ENCODE measurements at places on chromosomes 16 and 17.

DNA sequence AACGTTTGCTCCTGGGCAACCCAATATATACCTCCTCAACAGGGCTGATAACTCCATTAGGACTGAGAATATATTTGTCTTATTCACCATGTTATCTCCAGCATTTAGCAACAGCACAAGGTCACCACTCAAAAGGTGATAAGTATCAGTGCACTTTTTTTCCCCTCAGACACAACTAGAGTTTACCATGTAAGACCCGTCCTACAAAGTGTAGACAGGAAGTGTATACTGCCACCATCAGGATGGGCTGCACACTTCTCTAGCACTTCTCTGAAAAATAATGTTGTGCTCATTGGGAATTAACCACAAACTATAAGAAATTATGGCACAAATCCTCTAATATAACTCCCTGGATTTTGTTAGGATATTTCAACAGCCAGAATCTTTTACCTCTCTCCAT, 5.7 kb upstream of the VAT1L start:
- no peak for DNase-seq

DNA sequence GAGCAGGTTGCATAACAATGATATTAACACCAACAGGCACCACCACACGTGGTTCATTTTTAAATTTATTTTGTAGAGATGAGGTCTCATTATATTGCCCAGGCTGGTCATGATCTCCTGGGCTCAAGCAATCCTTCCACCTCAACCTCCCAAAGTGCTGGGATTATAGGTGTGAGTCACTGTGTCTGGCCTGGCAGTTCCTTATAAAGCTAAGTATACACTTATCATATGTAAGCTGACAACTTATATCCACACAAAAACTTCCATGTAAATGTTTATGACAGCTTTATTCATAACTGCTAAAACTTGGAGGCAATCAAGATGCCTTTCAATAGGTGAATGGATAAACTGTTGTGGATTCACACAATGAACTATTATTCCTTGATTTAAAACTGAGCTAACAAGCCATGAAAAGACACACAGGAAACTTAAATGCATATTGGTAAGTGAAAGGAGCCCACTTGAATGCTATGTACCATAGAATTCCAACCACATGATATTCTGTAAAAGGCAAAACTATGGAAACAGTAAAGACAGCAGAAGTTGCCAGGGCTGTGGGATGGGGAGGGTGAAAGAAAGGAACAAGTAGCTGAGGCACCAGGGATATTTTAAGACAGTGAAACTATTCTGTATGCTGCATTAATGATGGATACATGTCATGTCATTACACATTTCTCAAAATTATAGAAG, 156.5 kb upstream of the KCNJ18 start:
- DNase-seq, result no peak

DNA sequence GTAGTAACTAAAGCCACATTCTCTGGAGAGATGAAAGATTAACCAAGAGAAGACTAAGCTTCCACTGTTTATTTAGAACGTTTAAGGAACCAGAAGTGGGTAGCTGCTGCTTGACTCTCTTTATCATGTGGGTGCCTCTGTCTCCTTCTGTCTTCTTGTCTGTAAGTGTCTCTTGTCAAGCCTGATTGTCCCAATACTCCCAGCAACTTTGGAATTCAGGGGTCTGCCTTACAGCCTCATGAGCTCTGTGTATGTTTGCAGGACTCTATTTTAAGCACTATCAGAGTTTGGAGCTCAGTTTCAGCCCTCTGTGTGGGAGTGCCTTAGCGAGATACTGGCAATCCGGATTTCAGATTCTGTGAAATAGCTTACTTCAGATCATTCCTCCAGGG, 29.3 kb upstream of the SPACA3 start:
- no peak for DNase-seq

- peak; percentile 48 for DNase-seq
These were observed 2.5 kb upstream of the ZNF423 start for GRCh38 chr16:49858200-49859124.

GRCh38 chr17:59892251-59892923, 356 bp downstream of the TUBD1 start:
- no peak for DNase-seq

DNA sequence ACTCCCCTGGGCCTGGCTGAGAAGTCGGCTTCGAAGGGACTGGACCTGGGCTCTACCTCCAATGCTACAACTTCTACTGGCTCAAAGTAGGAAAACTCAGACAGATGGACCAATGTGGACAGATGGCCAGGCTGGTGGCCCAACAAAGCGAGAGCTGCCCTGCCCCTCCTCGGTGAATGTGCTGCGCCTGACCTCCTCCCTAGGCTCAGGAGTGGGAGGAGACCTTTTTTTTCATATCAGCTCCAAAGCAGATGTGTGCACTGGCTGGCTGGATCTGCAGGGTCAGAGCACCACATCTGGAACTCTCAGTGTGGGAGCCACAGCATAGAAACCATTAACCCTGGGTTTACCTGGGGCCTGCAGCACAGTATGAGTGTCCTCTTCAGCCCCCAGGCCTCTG, 20.8 kb downstream of the ATP6V0D1 start:
- DNase-seq, result peak; percentile 37

DNA sequence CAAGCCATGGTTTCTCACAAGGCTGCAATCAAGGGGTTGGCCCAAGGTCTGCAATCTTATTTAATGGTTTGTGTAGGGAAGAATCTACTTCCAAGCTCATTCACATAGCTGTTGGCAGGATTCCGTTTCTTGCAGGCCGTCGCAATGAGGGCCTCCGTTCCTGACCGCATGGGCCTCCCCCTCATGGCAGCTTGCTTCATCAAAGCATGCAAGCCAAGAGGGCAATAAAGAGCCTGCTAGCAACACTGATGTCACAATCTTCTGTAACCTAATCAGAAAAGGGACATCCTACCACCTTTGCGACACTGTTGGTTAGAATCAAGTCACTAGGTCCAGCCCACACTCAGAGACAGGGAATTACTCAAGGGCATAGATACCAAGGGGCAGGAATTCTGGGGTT, 95.5 kb downstream of the CCT6B start:
- DNase-seq, result no peak

- DNase-seq, result no peak
These were observed 11.6 kb downstream of the CDK5R1 start for GRCh38 chr17:32498391-32498790.

- no peak for DNase-seq
These were observed 7.3 kb downstream of the CDH11 start for GRCh38 chr16:65114527-65114926.

GRCh38 chr17:60142872-60143499, 6.8 kb upstream of the CA4 start:
- peak; percentile 74 for DNase-seq

DNA sequence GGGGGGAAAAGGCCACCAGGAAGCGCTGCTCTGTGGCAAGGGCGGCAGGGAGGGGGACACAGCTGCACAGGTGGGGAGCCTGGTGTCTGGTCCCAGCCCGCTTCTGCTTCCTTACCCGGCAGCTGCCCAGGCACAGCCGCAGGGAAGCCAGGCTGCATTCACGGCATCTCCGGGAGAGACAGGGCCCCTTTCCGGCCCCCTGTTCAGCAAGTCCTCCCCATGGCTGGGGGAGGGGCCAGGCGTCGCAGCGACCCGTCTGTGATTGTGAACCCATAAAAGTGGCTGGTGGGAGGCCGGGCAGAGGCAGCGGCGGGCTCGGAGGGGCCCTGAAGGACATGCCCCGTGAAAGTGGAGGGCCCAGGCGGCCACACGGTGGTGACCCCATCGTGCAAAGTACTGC, 28.7 kb downstream of the SOX8 start:
- DNase-seq, result no peak

DNA sequence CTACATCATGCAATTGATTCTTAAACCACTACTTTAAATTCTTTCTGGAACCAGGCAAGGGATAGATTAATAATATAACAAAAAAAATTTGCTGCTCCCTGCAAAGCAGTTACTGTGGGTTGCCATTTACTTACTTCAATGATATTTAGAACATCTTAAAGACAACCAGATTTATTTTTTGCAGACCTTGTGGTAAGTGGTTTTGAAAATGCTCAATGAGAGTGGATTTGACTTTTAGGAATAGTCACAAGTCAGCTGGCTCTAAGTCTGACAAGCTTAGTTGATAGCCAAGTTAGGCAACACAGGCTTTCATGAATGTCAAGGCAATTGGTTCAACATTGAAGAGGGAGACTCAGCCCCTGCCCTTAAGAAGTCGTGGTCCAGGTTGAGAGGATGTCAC, 11.8 kb downstream of the MARCHF10 start:
- no peak for DNase-seq

DNA sequence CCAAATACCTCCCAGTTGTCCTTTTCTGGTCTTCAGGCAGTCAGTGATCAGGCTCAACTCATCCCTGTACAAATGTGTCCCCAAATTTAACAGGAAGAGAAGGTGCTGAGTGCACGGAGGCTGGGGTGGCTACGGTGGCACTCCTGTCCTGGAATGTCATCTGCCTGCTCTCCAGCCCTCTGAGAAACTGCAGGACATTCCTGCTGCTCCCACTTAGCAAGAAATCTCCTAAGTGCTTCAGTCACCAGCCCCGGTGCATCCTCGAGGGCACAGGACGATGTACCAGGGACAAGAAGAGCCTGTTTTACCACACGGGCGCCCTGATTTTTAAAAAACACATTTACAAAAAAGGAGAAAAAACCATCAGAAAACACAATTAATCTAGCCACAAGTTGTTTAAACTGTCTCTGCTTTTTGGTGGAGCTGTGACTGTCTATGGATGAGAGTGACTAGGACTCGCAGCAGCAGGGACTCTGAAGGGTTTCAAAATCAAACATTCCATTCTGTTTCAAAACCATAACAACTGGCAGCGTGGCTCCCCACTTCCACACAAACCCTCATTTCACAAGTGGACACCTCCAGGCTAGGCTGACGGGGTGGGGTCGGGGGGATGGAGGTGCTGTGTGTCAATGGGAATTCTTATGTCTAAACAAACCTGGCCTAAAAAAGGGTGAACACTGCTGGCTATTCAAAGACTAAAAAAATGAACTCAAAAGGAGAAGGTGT, 65.3 kb upstream of the CNEP1R1 start:
- DNase-seq, result no peak

GRCh38 chr17:82153745-82154375, 55.8 kb upstream of the FASN start:
- DNase-seq, result peak; percentile 69

DNA sequence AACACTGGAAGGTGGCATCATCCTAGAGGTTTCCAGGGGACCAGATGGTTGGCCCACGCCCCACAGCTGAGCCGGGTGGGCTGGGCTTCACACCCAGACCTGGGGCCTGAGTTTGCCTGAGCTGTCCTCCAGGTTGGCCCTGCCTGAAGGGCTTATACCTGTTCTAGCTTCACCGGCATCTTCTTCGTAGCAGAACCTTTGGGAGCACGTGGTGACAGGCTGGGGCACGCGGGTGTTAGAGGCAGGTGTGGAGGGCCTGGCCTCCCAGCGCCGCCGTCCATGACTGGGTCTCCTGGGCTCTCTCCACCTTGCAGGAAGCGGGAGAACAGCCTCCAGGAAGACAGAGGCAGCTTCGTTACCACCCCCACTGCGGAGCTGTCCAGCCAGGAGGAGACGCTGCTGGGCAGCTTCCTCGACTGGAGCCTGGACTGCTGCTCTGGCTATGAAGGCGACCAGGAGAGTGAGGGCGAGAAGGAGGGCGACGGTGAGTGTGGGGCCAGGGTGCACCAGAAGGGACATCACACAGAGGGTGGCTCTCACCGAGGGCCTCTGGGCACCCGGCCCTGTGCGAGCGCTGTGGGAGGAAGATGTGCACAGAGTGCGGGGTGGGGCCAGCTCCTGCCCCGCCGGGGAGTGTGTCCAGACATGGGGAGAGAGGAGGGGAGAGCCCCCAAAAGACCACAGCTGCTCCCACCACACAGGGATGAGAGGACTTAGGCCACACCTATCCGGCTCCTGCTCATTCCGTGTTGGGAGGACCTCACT, 4.6 kb upstream of the TEDC2 start:
- DNase-seq, result no peak

GRCh38 chr16:60110531-60110930, 1376.4 kb upstream of the GOT2 start:
- DNase-seq, result no peak

DNA sequence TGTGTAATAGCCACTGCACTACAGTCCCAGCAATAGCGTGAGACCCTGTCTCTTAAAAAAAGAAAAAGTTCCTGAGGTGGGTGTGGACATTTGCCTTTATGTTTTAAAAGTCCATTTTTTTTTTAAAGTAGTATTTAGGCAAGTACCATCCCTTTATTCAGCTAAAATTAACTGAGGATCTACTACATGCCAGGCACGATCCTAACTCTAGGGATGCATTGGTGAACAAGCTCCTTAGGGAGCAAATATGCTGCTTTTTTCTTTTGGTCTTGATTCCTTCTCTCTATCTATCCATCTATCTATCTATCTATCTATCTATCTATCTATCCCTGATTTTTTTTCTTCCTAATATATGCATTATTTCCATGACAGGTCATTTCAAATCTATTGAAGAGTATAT, 44.7 kb downstream of the CMTM3 start:
- no peak for DNase-seq

- no peak for DNase-seq
These were observed 31.3 kb downstream of the CCDC42 start for GRCh38 chr17:8713315-8713714.

GRCh38 chr17:52895272-52895671, 736.8 kb upstream of the CA10 start:
- no peak for DNase-seq

DNA sequence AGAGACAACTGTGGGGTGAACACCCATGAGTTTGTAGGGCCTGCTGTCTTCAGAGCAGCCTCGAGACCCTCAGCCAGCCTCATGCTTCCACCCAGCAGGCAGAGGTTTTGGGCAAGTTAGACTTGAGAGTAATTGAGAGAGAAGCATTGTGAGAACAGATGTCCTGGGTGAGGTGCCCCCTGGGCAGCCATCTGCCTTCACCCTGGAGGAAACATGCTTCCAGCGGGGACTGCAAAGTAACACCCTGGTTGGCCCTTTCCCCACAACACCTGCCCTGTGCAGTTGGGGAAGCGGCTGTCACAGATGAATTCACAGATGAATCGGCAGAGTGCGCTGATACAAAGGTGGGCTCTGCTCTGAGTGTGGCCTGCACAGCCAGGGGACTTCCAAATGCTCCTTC, 23.4 kb downstream of the ATPAF2 start:
- DNase-seq, result no peak

DNA sequence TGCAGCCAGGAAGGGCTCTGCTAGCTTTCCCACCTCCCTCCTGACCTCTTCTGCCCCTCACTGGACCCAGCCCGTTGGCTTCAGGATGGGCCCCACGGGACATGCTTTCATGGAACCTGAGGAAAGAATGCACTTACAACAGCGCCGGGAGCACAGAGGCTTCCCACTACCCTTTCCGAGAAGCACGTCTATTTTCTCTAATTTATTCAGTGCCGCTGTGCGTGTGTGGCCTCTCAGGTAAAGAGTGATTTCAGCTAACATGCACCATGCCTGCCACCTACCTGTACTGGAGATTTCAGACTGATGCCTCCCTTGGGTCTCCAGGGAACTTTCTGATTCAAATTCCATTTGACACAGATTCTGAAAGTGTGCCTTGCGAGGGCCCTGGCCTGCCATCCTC, 140.1 kb downstream of the CYLD start:
- no peak for DNase-seq

Data from muscle of arm (tissue), 14 donors.